GM23248 (cell line): ENCODE measurements at places on chromosomes 3 and 15. TPM values are rescaled to one million over a fixed set of nuclear protein-coding genes. Genes with fewer than 3 reads are reported as not detected.

GPR160 gene
- total RNA-seq: 0.13 and 0.76 TPM in 2 replicates

PIERCE2 gene
- total RNA-seq: 0.54 and 1.4 TPM in 2 replicates

STRIT1 gene
- total RNA-seq: not detected in 2 replicates

FOXL2NB gene
- 0.54 and 2.5 TPM in 2 replicates for total RNA-seq

ITIH3 gene
- not detected in 2 replicates for total RNA-seq

PATL2 gene
- not detected in 2 replicates for total RNA-seq

AADAC gene
- total RNA-seq: not detected in 2 replicates

SH3GL3 gene
- total RNA-seq: not detected in 2 replicates

GRCh38 chr15:68310178-68310803 lies 32.7 kb downstream of the FEM1B start:
- DNase-seq: no peak
- H3K4me3 ChIP-seq: no peak overlapping the region

- no peaks in the 10 kb centered on the region for H3K27me3 ChIP-seq
- H3K36me3 ChIP-seq: no peaks in the 10 kb centered on the region
- no peak overlapping the region for H3K27ac ChIP-seq
- H3K4me1 ChIP-seq: peaks cover 6% of the 10 kb centered on the region; the same call in 1 of the 2 replicates
These were observed 44.3 kb upstream of the TM4SF1 start for GRCh38 chr3:149421764-149422163.

- H3K4me3 ChIP-seq: no peak overlapping the region
- H3K36me3 ChIP-seq: peaks cover 6% of the 10 kb centered on the region; the same call in 1 of the 2 replicates
- no peak overlapping the region for H3K27ac ChIP-seq
- no peaks in the 10 kb centered on the region for H3K27me3 ChIP-seq
These were observed 55.3 kb downstream of the CCK start for GRCh38 chr3:42210726-42211125.

DNA sequence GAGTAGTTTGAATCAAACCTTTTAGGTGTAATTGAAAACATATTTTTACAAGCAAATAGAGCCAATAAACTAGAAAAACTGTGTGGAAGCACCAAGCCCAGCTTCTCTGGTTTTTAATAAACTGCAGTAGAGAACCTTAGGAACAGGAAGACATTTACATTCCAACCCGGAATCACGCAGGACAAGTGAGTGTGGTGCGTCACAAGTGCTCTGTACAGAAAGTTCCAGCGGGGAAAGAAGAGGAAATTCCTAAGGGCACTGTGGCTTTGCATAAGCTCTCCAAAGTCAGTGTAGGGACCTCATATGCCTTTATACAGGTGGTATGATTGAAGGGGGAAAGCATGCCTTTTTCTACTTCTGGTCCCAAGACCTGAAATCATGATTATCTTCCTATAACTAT lies 21.6 kb downstream of the COL8A1 start:
- no peaks in the 10 kb centered on the region for H3K36me3 ChIP-seq
- DNase-seq: peak; percentile 69
- H3K4me3 ChIP-seq: no peak overlapping the region
- peak overlapping the region; percentile 94 for H3K27ac ChIP-seq
- H3K27me3 ChIP-seq: no peaks in the 10 kb centered on the region

DNA sequence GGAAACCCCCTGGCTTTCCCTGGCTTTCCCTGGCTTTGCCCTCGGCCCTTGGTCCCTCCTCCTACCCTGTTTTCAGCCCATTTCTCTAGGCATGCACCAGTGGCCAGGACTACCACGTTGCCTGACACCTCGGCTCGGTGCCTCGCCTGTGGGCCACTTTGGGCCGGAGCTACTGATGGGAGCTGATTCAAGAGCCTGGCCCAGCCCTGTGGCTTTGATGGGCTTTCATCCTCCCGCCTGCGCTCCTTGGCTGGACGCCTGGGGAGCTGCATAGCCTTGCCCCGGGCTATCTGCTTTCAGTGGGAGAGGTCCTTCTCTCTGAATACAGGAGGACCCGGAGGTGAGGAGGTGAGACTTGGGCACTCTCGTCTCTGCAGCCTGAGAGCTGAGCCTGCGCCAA lies 192.7 kb upstream of the HES1 start:
- H3K4me3 ChIP-seq: no peak overlapping the region
- DNase-seq: no peak
- no peaks in the 10 kb centered on the region for H3K36me3 ChIP-seq
- H3K27me3 ChIP-seq: peaks cover 22% of the 10 kb centered on the region
- H3K27ac ChIP-seq: no peak overlapping the region

DNA sequence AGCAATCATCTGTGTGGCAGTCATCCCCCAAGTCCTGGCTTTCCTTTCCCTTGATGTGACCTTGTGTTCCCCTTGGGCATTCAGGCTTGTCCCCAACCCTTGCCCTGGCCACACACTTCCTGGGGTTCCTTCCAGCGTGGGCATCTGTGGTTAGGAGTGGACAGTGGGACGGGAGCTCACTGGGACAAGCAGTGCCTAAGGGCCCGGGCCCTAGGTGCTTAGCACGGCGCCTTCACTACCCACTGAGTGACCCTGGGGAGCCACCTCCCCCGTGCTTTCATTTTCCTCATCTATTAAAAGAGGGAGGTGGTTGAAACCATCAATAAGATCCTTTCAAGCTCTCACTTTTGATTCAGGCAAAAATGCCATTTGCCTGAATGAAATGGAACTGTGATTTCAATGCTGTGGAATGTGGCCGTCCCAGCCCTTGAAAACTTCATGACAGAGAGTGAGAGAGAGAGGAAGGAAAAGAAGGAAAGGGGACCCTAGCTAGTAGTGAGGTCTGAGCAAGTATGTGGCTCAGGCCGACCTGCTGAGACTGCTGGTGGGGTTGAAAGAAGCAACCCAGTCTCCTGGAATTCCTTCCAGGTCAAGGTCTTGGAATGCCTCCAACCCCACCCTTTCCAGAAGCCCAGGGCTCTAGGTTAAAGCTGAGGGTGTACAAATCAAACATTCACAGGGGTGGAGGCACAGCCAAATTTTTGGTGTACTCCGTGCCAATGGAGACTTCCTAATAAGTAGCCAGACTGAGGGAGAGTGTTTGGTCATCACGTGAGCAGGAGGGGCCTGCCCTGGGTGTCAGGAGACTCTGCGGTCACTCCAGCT lies 302.9 kb downstream of the TLE3 start:
- H3K27ac ChIP-seq: peak overlapping the region; percentile 69
- no peaks in the 10 kb centered on the region for H3K36me3 ChIP-seq
- peaks cover 20% of the 10 kb centered on the region for H3K4me1 ChIP-seq
- peak overlapping the region; percentile 34 for H3K4me3 ChIP-seq
- H3K27me3 ChIP-seq: peaks cover 6% of the 10 kb centered on the region; the same call in 1 of the 2 replicates

DNA sequence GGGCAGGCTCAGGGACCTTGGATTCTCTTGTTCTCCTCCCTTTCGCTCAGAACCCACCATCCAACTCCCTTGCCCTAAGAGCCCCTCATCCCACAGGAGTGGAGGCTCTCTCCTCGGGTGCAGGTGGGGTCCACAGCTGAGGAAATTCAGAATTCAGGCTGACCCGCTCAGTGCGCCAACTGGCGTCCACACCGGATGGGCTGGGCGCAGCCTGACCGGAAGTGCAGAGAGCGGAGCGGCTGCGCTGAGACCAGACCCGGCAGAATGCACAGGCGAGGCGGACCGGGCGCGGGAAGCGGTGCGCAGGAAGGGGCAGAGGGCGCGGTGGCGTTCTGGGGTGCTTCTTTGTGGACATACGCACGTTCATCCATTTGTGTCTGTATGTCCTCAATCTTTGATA lies 210.4 kb upstream of the NDN start:
- no peak overlapping the region for H3K27ac ChIP-seq
- H3K27me3 ChIP-seq: no peaks in the 10 kb centered on the region
- no peak overlapping the region for H3K4me3 ChIP-seq
- H3K4me1 ChIP-seq: no peaks in the 10 kb centered on the region
